IMR-90 (cell line): ENCODE measurements at places on chromosomes 2 and 18.

- H3K27ac ChIP-seq: peak overlapping the region; percentile 32
- H3K4me1 ChIP-seq: peaks cover 11% of the 10 kb centered on the region
- DNase-seq: no peak
- H3K36me3 ChIP-seq: peaks cover 12% of the 10 kb centered on the region
Observed at GRCh38 chr18:79986726-79987125, 1.6 kb downstream of the TXNL4A start.

DNA sequence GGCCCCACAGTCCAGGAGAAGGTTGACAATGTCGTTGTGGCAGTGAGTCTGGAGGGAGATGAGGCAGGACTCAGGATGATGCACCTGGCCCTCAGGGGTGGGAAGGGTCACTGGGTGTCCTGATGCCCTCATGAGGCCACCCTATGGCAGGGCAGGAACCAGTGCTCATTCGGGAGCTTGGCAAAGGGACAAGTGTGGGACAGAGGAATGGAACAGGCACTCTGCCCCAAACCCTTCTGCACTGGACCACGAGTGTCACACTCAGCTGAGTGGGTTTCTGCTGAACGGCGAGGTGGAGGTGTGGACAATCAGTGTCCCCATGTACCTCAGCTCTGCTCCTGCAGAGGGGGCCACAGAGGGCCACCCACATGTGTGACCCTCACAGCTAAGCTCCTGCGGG, 32.0 kb downstream of the ANKMY1 start:
- no peaks in the 10 kb centered on the region for H3K27me3 ChIP-seq
- H3K36me3 ChIP-seq: peaks cover 15% of the 10 kb centered on the region; the same call in 1 of the 2 replicates
- H3K4me1 ChIP-seq: no peaks in the 10 kb centered on the region
- no peak overlapping the region for H3K4me3 ChIP-seq

DNA sequence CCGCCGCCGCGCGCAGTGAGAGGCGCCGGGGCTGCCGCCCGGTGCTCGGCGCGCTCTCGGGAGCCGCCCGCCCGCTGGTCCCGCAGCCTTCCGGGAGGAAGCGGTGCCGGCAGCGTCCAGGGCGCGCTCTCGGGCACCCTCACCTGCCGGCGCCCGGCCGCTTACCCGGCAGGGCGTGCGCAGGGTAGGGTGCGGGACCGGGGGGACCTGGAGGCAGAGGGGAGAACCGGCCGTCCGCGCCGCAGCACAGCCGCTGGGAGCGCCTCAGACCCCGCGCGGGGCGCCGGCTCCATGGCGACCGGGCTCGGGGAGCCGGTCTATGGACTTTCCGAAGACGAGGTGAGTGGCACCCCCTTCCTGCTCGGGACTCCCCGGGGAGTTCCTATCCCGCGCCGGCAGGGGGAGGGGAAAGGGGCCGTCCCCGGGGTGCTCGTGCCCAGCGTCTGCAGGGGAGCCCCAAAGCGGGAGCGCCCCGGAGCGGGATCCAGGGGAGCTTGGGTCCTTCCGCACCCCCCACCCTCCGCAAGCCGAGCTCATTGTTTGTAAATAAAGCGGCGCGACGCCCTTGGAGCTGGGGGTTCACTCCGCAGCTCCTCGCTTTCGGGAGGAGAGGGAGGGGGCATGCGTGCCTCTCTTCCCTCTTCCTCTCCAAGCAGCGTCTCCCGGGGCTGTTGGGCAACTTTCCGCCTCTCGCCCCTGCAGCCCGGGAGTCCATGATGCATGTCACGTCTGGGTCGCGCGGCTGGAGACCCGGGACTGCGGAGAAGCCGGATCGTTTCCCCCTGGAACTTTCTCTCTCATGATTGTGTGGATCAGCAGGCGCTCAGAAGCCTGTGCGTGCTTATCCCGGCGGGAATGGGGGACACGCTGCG, 580 bp downstream of the NEDD4L start:
- H3K36me3 ChIP-seq: no peaks in the 10 kb centered on the region
- peaks cover 5% of the 10 kb centered on the region for H3K4me1 ChIP-seq
- peak overlapping the region; percentile 44 for H3K27ac ChIP-seq

GRCh38 chr2:123659120-123659519, 366.0 kb upstream of the CNTNAP5 start:
- no peaks in the 10 kb centered on the region for H3K36me3 ChIP-seq
- DNase-seq: no peak
- no peak overlapping the region for H3K4me3 ChIP-seq
- H3K27me3 ChIP-seq: no peaks in the 10 kb centered on the region
- no peaks in the 10 kb centered on the region for H3K4me1 ChIP-seq

GRCh38 chr2:39266916-39267434, 23.2 kb upstream of the CDKL4 start:
- DNase-seq: peak; percentile 23
- no peaks in the 10 kb centered on the region for H3K4me1 ChIP-seq
- H3K4me3 ChIP-seq: no peak overlapping the region
- H3K27me3 ChIP-seq: no peaks in the 10 kb centered on the region
- peaks cover 19% of the 10 kb centered on the region for H3K36me3 ChIP-seq

GRCh38 chr2:9630117-9630735, 571 bp downstream of the YWHAQ start:
- H3K36me3 ChIP-seq: peaks cover 12% of the 10 kb centered on the region
- DNase-seq: peak; percentile 53
- H3K27ac ChIP-seq: peak overlapping the region; percentile 98
- H3K4me3 ChIP-seq: peak overlapping the region; percentile 97
- H3K4me1 ChIP-seq: peaks cover 12% of the 10 kb centered on the region
- H3K27me3 ChIP-seq: no peaks in the 10 kb centered on the region

- no peak overlapping the region for H3K4me3 ChIP-seq
- no peaks in the 10 kb centered on the region for H3K36me3 ChIP-seq
- DNase-seq: no peak
Observed at GRCh38 chr2:169468841-169469240, 10.5 kb upstream of the BBS5 start.
